Stimulated activated CD4-positive, alpha-beta T cell treated with anti-CD3 and anti-CD28 coated beads, Interleukin-12 subunit alpha, Interleukin-12 subunit beta, amount 100 ng/mL, for 48 hours (primary cell): ENCODE measurements at places on chromosomes 3 and 15.

DNA sequence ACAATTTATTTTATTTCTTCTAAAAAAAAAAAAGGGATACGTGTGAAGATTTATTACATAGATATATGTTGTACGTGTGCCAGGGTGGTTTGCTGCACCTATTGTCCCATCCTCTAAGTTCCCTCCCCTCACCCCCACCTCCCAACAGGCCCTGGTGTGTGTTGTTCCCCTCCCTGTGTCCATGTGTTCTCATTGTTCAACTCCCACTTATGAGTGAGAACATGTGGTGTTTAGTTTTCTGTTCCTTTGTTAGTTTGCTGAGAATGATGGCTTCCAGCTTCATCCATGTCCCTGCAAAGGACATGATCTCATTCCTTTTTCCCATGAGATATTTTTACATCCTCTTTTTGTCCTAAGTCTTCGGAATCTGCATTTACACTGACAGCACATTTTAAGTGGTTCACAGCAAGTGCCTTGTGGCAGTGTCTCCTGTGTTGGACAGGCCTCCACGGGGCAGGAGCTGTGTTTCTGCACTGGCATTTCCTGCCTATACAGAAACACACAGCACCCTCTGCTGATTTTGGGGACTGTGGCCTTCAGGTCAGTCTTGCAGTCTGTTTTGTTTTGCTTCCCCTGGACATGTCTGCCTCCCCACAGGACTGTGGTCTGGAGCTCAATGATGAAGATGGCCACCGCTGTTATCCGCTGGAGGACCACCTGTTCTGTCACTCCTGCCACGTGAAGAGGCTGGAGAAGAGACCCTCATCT lies 12.7 kb upstream of the SACM1L start:
- DNase-seq, result no peak

- DNase-seq, result no peak
These were observed 278.7 kb upstream of the SOX2 start for GRCh38 chr3:181432992-181433391.

DNA sequence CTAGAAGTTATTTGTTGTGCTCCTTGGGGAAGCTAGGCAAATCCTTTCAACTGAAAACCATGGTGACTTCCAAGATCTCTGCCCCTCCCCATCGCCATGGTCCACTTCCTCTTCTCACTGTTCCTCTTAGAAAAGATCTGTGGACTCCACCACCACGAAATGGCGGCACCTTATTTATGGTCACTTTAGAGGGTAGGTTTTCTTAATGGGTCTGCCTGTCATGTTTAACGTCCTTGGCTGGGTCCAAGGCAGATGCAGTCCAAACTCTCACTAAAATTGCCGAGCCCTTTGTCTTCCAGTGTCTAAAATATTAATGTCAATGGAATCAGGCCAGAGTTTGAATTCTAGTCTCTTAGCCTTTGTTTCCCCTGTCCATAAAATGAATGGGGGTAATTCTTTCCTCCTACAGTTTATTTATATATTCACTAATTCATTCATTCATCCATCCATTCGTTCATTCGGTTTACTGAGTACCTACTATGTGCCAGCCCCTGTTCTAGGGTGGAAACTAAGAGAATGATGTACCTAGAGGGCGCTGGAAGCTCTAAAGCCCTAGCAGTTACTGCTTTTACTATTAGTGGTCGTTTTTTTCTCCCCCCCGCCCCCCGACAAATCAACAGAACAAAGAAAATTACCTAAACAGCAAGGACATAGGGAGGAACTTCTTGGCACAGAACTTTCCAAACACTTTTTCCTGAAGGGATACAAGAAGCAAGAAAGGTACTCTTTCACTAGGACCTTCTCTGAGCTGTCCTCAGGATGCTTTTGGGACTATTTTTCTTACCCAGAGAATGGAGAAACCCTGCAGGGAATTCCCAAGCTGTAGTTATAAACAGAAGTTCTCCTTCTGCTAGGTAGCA lies 657 bp downstream of the PATL2 start:
- no peak for DNase-seq

GRCh38 chr15:62816342-62817069 lies 226.0 kb upstream of the TPM1 start:
- no peak for DNase-seq

DNA sequence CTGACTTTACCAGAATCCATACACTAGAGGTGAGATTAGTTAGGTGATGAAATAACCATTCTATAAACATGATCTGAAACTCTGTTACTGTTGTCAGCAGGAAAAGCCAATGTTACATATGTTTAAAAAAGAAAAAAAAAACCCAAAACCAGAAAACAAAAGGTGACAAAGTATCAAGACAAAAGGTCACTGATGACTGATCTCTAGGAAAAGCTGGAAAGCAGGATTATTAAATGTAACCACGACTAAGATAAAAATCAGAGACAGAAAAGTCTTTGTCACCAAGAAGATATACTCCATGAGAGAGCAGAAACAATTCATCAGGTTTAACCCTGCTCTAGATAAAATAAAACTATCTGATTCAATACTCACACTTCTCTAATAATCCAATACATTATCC lies 5.4 kb upstream of the SETD5 start:
- no peak for DNase-seq

- no peak for DNase-seq
These were observed 111.4 kb downstream of the DLG1 start for GRCh38 chr3:197186887-197187588.

GRCh38 chr3:77599948-77600347 lies 560.0 kb downstream of the ROBO2 start:
- no peak for DNase-seq

- DNase-seq, result no peak
These were observed 181.0 kb downstream of the THSD4 start for GRCh38 chr15:71296315-71296679.
